ENCODE measurements at places on chromosomes 7 and 10. TPM values are rescaled to one million over a fixed set of nuclear protein-coding genes. Genes with fewer than 3 reads are reported as not detected.

The ZNF25 gene
- total RNA-seq = 20.6 TPM

The ACTL6B gene
- total RNA-seq = not detected

The SLC35G1 gene
- total RNA-seq = 4.6 TPM

The ARMS2 gene
- not detected for total RNA-seq

The CTNNA3 gene
- total RNA-seq = under 0.01 TPM

The NEBL gene
- 0.19 TPM for total RNA-seq

The PRKCQ gene
- under 0.01 TPM for total RNA-seq

The SPDYE18 gene
- total RNA-seq = 0.28 TPM

The NUTM2A gene
- 0.28 TPM for total RNA-seq

Measured in regular cardiac myocyte (primary cell).